ENCODE measurements at places on chromosomes 5 and 9.

- DNase-seq = no peak
Measured at GRCh38 chr5:132094393-132095076, 20.9 kb downstream of the CSF2 start.

- peak; percentile 36 for DNase-seq
Measured at GRCh38 chr9:92716557-92716956, 46.6 kb upstream of the IPPK start.

DNA sequence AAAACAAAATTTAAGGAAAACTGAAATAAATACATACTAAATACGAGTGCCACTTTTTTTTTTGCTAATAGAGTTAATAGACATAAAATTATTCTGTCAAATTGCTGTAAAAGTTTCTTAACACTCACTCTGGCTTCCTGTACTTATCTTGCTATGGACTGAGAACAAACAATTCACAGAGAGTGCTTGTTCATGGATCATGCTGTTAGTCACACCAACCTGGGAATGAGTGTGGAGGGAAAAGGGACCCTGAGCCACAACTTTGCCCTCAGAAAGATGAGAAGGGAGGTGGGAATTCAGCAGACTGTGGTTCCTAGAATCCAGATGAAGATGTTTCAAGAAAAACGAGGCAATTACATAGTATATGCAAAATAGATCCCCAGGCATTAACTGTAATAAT is 246.9 kb downstream of the FBXL7 start:
- DNase-seq = no peak

- no peak for DNase-seq
Measured at GRCh38 chr9:114938687-114939575, 8.5 kb upstream of the TNFSF8 start.

DNA sequence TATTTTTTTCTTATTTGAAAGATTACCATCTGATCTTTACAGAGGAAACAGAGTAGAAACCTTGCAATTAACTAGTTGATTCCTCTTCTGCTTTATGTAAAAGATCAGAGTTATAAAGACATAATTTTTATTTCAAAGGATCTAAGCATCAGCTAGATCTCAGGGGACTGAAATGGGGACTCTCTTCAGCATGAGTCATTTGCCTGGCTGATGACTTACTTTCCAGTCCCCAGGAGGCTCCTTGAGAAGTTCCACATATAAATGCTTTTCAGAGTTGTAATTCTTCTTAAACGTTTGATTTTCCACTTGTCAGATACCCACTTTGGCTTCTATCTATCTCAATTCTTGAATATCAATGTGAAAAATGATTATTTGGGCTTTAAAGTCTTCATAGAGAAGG is 389.4 kb downstream of the RAB3C start:
- no peak for DNase-seq

DNA sequence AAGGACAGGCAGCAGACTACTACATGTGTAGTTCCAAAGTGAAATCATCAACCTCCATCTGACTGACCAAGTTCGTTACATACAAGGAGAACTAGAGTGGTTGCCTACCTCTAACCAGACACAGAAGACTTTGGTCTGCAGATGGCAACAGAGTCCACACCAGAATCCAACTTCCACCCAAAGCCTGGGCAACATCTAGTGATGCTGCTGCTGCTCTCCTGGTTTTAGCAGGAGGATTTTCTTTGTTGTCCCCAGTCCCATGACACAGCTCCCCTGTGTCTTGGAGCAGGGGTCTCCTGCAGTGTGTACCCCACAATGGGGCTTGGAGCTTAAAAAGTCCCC is 46.4 kb upstream of the APC start:
- DNase-seq = no peak

DNA sequence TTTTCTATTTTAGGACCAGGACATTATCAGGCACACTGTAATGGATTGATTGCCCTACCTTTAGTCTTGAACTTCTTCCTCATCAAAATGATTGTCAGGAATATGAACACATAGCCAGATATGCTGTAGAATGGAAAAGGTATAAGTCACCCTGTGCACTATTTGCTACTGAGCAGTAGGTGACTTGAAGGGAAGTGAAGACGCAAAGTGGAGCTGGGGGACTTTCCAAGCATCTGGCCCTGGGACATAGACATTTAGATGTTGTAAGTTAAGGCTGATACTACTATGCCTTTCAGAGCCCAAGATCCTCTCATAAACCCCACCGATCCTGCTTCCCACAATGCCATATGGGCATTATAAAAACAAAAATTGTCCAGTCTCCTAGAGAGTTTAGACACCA is 174.5 kb downstream of the DOCK8 start:
- DNase-seq = no peak

- DNase-seq = no peak
Measured at GRCh38 chr5:6760686-6761085, 47.5 kb downstream of the TENT4A start.

- no peak for DNase-seq
Measured at GRCh38 chr9:70579686-70580085, 165.2 kb upstream of the KLF9 start.

DNA sequence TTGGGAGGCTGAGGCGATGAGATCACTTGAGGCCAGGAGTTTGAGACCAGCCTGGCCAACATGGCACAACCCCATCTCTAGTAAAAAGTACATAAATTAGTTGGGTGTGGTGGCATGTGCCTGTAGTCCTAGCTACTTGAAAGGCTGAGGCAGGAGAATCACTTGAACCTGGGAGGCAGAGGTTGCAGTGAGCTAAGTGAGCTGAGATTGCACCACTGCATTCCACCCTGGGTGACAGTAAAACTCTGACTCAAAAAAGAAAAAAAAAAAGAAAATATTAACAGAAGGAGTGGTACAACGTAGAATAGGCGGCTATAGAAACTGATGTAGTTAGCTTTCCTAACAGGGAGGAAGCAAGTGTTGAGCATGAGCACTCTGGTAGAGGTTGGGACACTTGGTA is 59.9 kb downstream of the PBX3 start:
- no peak for DNase-seq

DNA sequence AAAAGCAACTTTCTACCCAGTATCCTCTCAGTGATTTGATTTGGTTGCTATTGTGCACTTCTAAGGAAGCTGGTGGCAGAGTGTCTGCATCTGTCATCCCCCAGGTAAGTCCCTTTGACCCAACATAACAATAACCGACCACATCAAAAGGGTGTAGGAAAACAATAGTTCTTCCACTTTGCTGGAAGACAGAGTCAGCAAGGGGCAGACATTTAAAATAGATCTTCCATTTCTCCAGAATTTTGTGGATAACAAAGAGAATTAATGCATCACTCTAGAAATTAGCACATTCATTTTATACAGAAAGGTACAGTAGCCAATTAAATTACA is 177.5 kb downstream of the EBF1 start:
- no peak for DNase-seq

GRCh38 chr9:89234205-89235067 is 55.8 kb upstream of the SHC3 start:
- DNase-seq = peak; percentile 58

GRCh38 chr5:39207345-39208045 is 11.9 kb downstream of the FYB1 start:
- no peak for DNase-seq

- DNase-seq = no peak
Measured at GRCh38 chr9:95032580-95033341, 284.7 kb downstream of the FANCC start.

- no peak for DNase-seq
Measured at GRCh38 chr9:107368696-107369095, 85.6 kb downstream of the RAD23B start.

GRCh38 chr9:121774715-121775613 is 123.5 kb downstream of the DAB2IP start:
- DNase-seq = no peak

- no peak for DNase-seq
Measured at GRCh38 chr9:116594547-116594946, 92.6 kb upstream of the TRIM32 start.

- peak; percentile 38 for DNase-seq
Measured at GRCh38 chr9:96256800-96257199, 45.2 kb downstream of the HSD17B3 start.

DNA sequence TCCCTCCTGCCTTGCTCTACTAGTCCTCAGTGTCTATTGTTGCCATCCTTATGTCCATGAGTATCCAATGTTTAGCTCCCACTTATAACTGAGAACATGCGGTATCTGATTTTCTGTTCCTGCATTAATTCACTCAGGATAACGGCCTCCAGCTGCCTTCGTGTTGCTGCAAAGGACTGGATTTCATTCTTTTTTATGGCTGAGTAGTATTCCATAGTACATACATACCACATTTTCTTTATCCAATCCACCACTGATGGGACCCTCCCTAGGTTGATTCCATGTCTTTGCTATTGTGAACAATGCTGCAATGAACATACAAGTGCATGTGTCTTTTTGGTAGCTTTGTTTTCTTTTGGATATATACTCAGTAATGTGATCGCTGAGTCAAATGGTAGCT is 50.4 kb downstream of the FNIP1 start:
- DNase-seq = no peak

DNA sequence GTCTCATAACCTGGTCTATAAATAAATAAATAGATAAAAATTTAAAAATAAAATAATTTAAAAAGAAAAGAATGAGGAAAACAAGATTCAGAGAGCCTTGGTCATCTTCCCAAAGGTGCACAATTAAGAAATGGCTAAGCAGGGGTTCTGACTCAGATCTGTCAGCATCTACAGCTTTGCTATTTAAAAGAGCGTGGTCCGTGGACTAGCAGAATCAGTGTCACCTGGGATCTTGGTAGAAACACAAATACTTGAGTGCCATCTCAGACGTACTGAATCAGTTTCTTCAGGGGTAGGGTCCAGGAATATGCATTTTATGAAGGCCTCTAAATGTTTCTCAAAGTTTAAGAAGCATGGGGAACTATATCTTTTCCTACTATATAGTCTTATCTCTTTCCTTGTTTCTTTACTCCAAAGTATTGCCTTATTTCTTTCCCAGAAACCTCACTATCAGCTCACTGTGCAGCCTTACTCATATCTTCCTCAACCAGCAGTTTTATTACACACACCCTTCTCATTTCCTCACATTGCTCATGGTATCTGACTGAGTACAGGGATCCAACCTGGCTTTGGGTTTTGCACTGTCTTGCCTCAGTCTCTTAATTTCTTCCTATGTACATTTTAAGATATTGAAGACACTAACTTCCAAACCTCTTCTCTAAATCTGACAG is 58.6 kb downstream of the TMC1 start:
- no peak for DNase-seq

- DNase-seq = no peak
Measured at GRCh38 chr5:162683284-162683683, 615.7 kb downstream of the GABRG2 start.

- DNase-seq = no peak
Measured at GRCh38 chr9:120510816-120511215, 69.2 kb downstream of the CDK5RAP2 start.

DNA sequence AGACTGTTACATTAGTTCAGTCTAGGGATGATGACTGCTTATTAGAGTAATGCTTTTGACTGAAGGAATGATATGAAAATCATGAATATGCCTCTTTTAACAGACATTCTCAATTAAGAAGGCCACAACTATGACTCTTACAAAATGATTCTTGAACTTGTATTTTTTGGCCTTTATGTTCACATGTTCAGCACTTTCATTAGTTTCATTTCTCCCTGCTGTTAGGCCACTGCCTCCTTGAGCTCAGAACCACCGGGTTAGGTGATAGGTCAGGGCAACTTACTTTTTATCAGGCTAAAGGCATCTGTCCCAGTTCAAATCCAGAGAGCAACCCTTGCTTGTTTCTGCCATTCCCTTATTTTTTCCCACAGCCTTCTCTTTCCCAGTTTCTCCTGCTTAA is 235.2 kb upstream of the ELL2 start:
- DNase-seq = no peak

DNA sequence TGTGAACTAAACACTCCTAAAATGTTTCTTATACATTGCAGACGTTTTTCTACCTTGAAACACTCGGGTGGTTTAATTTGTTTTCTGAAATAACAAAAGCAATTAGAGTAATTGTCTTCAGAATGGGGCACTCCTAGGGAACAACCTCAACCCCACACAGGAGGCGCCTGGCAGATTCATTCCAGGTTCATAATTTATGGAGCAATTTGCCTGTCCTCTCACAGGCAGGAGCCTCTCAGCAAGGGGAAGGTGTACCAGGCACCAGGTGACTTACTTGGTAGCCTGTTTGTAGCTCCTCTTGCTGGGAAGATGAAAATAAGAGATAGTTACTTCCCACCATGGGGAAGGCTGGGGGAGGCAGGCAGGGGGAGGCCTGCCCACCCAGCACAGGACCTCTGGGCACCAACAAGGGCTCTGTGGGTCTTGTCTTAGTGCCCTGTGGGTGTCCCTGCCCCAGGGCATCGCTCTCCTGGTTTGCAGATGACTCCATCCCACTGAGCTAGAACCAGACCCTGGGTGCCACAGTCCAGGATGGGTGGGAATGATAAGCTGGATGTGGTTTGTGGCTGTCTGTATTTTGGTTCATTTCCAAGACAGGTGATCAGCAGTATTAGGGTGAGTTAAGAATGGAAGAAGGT is 144.4 kb downstream of the FSTL4 start:
- DNase-seq = peak; percentile 48

GRCh38 chr5:179762079-179762780 is 29.6 kb downstream of the MAML1 start:
- DNase-seq = peak; percentile 61

GRCh38 chr9:96391021-96391765 is 7.7 kb upstream of the SLC35D2 start:
- no peak for DNase-seq

DNA sequence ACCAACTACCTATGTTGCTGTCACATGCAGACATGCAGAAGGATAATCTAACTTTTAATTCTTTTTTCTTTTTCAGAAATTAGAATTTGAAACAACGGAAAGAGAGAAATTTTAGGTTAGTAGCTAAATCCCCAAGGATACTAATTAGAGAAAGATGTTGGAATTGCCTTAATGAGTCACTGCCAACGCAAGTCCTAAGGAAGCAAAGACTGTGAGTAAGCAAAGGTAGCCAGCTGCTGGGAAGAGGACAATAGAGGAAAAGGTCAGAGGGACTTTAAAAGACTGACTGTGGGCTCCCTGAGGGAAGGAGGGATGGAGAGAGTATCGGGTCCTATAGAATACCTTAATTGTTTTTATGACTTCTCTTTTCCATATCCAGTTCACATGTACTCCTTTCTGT is 461.9 kb upstream of the PAPPA start:
- DNase-seq = no peak

GRCh38 chr5:171845857-171846256 is 60.2 kb downstream of the SMIM23 start:
- DNase-seq = no peak

- no peak for DNase-seq
Measured at GRCh38 chr9:3795556-3795955, 269.8 kb upstream of the RFX3 start.

- DNase-seq = no peak
Measured at GRCh38 chr9:132672413-132672690, 2.1 kb downstream of the GTF3C4 start.

- no peak for DNase-seq
Measured at GRCh38 chr5:178415353-178415752, 174.8 kb downstream of the COL23A1 start.

All from Jurkat, Clone E6-1 (cell line).